Fibroblast of the aortic adventitia (primary cell): ENCODE measurements at places on chromosomes 1 and 21.

DNA sequence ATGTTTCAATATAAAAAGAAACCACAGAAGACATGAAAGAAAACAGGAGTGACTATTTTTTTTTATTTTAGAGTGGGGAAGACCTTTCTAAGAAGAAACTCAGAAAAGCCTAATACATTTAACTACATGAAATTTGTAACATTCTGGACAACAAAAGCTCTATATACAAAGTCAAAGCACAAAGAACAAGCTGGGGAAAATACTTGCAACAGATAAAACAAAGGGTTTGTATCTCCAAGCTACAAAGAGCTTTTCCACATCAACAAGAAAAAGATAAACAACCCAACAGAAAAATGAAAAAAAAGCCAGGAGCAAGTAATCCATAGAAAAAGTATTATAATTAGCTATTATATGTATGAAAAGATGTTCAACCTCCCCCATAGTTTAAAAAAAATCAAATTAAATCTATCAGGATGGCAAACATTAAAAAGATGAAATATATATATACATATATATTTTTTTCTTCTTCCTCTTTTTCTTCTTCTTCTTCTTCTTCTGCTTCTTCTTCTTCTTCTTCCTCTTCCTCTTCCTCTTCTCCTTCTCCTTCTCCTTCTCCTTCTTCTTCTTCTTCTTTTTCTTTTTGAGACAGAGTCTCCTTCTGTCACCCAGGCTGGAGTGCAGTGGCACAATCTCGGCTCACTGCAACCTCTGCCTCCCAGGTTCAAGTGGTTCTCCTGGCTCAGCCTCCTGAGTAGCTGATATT lies 49.1 kb upstream of the EPS8L3 start:
- no peak for DNase-seq

- DNase-seq: no peak
Measured at GRCh38 chr1:69175053-69175452, 392.7 kb upstream of the LRRC7 start.

GRCh38 chr1:99644279-99645004 lies 1.5 kb upstream of the PALMD start:
- no peak for DNase-seq

GRCh38 chr1:165592945-165593823 lies 37.9 kb upstream of the MGST3 start:
- DNase-seq: peak; percentile 89

- DNase-seq: peak; percentile 31
Measured at GRCh38 chr1:21665711-21666575, 3.2 kb downstream of the RAP1GAP start.

GRCh38 chr1:37032660-37033354 lies 1.5 kb downstream of the GRIK3 start:
- no peak for DNase-seq

DNA sequence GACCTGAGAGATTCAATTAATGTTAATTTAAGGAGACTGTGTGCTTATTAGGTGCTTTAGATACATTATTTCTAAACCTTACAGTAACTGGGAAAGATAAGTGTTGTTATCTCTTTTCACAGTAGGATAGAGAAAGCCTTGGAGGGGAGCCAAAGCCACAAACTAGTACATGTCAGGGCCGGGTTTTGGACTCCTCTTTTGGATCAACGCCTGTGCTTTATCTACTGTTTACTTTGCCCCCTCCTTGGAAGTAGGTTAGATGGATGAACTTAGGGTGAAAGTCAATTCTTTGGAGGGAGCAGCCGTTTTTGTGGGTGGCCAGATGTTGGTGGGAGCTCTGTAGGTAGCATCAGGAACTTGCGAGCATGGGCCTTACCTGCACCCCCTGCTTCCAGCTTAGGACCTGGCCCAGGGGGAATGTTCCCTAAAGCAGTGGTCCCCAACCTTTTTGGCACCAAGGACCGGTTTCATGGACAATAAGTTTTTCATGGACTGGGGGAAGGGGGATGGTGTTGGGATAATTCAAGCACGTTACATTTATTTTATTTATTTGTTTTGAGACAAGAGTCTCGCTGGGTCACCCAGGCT lies 1.7 kb downstream of the HHAT start:
- DNase-seq: peak; percentile 40

DNA sequence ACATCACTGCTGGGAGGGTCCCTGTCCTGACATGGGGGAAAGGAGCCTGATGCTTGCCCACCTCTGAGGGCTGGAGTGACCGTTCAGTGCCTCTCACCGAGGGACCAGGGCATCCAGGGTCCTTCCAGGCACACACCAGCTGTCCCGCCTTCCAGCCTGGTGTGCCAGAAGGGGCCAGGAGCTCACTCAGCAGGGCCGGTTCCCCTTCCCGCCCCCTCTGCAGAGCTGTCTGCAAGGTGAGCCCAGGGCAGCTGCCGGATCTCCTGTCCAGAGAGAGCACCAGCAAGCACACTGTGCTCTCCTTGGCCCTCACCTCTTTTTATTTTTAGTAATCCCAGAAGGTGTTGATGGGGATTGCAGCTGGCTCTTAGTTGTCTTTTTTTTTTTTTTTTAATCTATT lies 16.9 kb downstream of the H6PD start:
- DNase-seq: no peak

DNA sequence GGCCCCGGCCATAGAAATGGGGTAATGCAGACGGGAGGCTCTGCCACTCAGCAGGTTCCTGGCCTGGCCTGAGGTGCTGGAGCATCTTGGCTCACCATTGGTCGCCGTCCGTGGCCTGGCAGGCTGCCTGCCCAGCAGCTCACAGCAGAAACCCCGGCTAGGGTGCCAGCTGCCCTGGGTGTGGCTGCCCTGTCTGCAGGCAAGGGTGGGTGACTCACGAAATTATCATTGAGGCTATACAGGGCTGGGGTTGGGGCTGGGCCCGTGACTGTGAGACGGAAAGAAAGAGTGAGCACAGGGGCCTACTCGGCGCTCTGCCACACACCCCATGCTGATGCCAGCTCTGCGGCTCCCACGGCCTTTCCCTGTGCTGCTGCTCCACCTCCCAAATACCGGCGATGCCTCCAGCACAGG lies 8.0 kb upstream of the PKP1 start:
- DNase-seq: peak; percentile 93

DNA sequence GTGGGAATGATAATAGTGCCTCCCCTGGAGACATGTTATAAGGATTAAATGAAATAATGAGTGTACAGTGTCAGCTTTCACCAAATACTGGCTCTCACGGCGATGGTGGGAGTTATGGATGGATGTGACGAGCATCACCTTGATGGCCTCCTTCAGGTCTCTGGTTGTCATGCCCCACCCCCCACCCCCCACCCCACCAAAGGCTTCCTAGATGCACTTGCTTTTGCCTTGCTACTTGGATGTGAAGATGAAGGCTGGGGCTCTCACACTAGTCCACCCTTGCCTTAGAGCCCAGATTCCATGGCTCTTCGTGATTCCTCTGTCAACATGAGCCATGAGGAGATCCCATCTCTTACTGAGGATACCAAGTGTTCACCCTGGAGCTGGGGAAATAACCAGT lies 412.3 kb downstream of the NPHP4 start:
- no peak for DNase-seq

- DNase-seq: no peak
Measured at GRCh38 chr21:41951876-41952567, 1.8 kb downstream of the C2CD2 start.

- DNase-seq: peak; percentile 70
Measured at GRCh38 chr1:119367432-119368124, 1.0 kb upstream of the HAO2 start.

- DNase-seq: no peak
Measured at GRCh38 chr1:43797891-43798290, 90.6 kb downstream of the ST3GAL3 start.

GRCh38 chr1:185920602-185921001 lies 186.4 kb downstream of the HMCN1 start:
- no peak for DNase-seq

- no peak for DNase-seq
Measured at GRCh38 chr1:209590405-209590804, 6.9 kb downstream of the CAMK1G start.
